ENCODE measurements at places on chromosomes 16 and 17. TPM values are rescaled to one million over a fixed set of nuclear protein-coding genes. Genes with fewer than 3 reads are reported as not detected.

GP1BA gene
- not detected for total RNA-seq

IGF2BP1 gene
- 0.44 TPM for total RNA-seq

FAM222B gene
- total RNA-seq = 2.0 TPM

KCNJ12 gene
- total RNA-seq = under 0.01 TPM

EME1 gene
- 3.9 TPM for total RNA-seq

RMI2 gene
- 19.4 TPM for total RNA-seq

PPM1E gene
- total RNA-seq = 0.55 TPM

LPO gene
- not detected for total RNA-seq

RPS6KB1 gene
- 21.6 TPM for total RNA-seq

IL34 gene
- total RNA-seq = 2.0 TPM
